ENCODE measurements at places on chromosomes 11 and 22. TPM values are rescaled to one million over a fixed set of nuclear protein-coding genes. Genes with fewer than 3 reads are reported as not detected.

DNA sequence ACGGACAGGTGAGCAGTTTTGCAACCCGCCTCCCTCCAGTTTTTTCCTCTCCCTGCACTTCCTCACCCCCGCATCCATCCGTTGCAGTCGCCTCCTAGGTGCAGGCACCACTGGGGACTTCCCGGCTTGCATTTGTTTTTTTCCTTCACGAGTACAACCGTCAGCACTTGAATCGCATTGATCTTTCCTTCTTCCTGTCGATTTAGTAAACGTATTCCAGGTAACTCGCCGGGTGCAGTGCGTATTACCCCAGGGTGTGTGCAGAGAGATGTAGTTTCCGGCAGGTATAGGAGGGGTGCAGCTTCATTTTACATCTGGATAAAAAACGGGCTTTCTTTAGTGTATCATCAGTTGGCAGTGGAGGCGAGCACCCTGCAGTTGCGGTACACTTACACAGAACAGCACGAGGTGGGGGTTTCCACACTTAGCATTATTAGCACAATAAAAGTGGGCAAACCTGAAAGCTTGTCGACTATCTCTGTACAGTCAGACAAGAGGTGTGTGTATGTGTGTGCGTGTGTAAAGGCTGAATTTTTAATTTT, at the start of gene SORL1-AS1:
SORL1-AS1 (minus strand) TSS at position 359 of the 542 bp plus-strand sequence.
- peaks cover 52% of the 10 kb centered on the region for H3K4me1 ChIP-seq
- H3K27me3 ChIP-seq, result no peaks in the 10 kb centered on the region
- H3K36me3 ChIP-seq, result no peaks in the 10 kb centered on the region
- H3K27ac ChIP-seq, result peak within 1 kb of the TSS; percentile 83

DNA sequence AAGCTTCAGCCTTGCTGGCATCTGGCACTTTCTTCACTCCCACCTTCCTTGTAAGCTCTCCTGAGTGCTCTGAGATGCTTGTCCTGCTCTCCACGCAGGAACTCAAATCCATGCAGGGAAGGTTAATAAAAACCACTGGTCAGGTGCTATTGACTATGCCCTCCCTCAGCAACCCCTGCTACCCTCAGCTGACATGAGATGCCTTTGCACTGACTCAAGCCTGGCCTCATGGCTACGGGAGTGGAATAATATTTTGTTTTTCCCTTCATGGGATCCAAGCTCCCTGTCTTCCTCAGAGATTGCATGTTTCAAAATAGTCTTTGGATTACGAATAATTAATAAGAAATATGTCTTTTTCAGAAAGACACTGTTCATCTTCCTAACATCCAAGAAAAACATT, 31.7 kb upstream of the ABCC8 start:
- no peak overlapping the region for H3K4me3 ChIP-seq
- H3K36me3 ChIP-seq, result no peaks in the 10 kb centered on the region
- H3K27me3 ChIP-seq, result no peaks in the 10 kb centered on the region
- H3K4me1 ChIP-seq, result no peaks in the 10 kb centered on the region

GRCh38 chr11:94629741-94630140, 62.6 kb downstream of the PIWIL4 start:
- H3K4me3 ChIP-seq, result no peak overlapping the region
- no peaks in the 10 kb centered on the region for H3K36me3 ChIP-seq
- H3K27ac ChIP-seq, result no peak overlapping the region
- no peaks in the 10 kb centered on the region for H3K27me3 ChIP-seq

DNA sequence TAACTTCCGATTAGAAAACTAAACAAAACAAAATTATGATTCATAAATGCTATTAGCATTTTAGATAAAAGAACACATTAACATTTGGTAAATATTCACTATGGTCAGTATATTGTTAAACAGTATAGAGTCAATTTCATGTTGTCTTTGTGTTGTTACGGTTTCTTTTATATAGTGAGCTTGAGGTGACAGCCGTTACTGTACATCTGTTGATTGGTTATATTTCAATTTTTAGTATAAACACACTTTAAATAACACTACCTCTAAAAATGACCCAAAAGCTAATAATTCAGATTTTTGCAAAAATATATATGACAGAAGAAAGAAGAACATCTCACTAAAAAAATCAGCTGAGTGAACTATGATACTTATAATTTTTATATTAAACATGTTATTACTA, 249.0 kb upstream of the LUZP2 start:
- no peaks in the 10 kb centered on the region for H3K4me1 ChIP-seq
- H3K4me3 ChIP-seq, result no peak overlapping the region
- no peaks in the 10 kb centered on the region for H3K27me3 ChIP-seq
- H3K27ac ChIP-seq, result no peak overlapping the region

- H3K36me3 ChIP-seq, result no peaks in the 10 kb centered on the region
- no peak overlapping the region for H3K27ac ChIP-seq
- DNase-seq, result no peak
- H3K4me1 ChIP-seq, result no peaks in the 10 kb centered on the region
Measured at GRCh38 chr11:11416917-11417316, 63.9 kb upstream of the CSNK2A3 start.

- DNase-seq, result no peak
- H3K27ac ChIP-seq, result no peak overlapping the region
- no peak overlapping the region for H3K4me3 ChIP-seq
- no peaks in the 10 kb centered on the region for H3K36me3 ChIP-seq
- no peaks in the 10 kb centered on the region for H3K4me1 ChIP-seq
Measured at GRCh38 chr11:100624346-100624745, 62.7 kb upstream of the ARHGAP42 start.

GRCh38 chr11:103730131-103730940, 306.1 kb upstream of the DDI1 start:
- no peak overlapping the region for H3K27ac ChIP-seq
- H3K27me3 ChIP-seq, result no peaks in the 10 kb centered on the region
- H3K4me3 ChIP-seq, result no peak overlapping the region
- DNase-seq, result no peak

The NRXN2 gene
- total RNA-seq, result 0.27 TPM

DNA sequence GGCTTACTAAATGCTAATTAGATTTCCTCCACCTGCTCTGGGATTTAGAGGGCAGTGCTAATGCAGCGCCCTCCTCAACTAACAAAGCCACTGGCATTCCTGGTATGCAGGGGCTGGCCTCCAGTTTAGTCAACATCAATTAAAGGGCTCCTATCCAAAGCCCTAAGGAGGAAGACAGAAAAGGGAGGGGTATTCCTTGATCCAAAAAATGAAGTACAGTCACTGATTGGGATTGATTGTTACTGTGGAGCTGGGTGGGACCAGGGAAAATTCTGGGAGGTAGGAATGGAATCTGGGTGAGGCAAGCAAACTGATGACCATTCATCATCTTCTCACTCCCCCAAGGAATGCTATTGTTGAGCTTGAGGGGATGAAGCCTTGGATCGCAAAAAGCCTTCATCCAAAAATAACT, 52.2 kb downstream of the GAB2 start:
- no peaks in the 10 kb centered on the region for H3K36me3 ChIP-seq
- no peak overlapping the region for H3K27ac ChIP-seq
- no peak for DNase-seq

DNA sequence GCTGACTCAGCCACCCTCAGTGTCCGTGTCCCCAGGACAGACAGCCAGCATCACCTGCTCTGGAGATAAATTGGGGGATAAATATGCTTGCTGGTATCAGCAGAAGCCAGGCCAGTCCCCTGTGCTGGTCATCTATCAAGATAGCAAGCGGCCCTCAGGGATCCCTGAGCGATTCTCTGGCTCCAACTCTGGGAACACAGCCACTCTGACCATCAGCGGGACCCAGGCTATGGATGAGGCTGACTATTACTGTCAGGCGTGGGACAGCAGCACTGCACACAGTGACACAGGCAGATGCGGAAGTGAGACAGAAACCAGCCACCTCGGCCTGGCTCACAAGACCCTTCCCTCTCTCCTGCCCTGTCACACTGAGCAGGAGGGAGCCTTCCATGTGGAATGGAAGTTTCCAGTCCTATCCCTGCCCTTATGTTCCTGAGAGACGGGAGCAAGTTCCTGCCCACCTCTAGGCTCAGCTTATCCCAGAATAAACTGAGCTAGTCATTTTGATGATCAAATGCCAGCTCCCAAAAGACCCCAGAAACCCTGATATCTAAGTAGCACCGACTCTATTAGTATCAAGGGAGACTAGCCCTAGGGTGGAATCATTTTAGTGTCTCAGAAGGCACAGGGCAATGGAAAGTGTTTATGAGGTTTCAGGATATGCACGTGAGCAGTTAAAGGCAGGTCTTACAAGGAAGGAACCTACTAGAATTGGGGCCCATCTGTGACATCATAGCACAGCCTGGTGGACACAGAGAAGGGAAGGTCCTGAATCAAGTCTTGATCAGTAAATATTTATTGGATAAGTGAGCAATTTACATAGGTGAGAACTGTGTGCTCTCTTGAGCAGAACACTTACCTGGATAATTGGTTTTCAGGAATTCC, 6.3 kb upstream of the IGLL5 start:
- H3K4me1 ChIP-seq, result no peaks in the 10 kb centered on the region
- no peak overlapping the region for H3K4me3 ChIP-seq
- H3K36me3 ChIP-seq, result no peaks in the 10 kb centered on the region
- H3K27me3 ChIP-seq, result no peaks in the 10 kb centered on the region

- H3K36me3 ChIP-seq, result no peaks in the 10 kb centered on the region
- no peaks in the 10 kb centered on the region for H3K4me1 ChIP-seq
- H3K27me3 ChIP-seq, result no peaks in the 10 kb centered on the region
- H3K27ac ChIP-seq, result no peak overlapping the region
- DNase-seq, result no peak
- no peak overlapping the region for H3K4me3 ChIP-seq
Measured at GRCh38 chr22:28923826-28924732, 40.7 kb downstream of the ZNRF3 start.

- no peak overlapping the region for H3K4me3 ChIP-seq
- H3K4me1 ChIP-seq, result no peaks in the 10 kb centered on the region
- no peak for DNase-seq
- H3K27me3 ChIP-seq, result no peaks in the 10 kb centered on the region
- H3K27ac ChIP-seq, result no peak overlapping the region
Measured at GRCh38 chr11:7643314-7643713, 30.0 kb downstream of the CYB5R2 start.

DNA sequence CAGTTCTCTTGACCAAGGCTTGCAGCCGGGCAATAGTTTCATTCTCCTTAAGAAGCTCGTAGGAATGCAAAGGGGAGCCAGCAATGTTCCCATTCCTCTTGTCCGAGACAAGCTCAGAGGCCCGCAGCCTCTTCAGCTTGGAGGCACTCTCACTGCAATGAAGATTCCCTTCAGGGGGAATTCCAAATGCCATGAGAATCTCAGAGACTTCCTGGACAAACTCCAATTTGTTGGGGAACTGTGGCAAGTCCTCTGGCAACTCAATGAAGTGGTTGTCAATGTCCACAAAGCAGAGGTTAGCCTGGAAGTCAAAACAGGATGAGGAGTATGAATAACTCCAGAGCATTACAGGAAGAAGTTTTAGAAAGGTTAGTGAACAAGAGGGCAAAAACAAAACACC, 84.4 kb downstream of the DENND5A start:
- no peaks in the 10 kb centered on the region for H3K36me3 ChIP-seq
- no peak overlapping the region for H3K27ac ChIP-seq
- DNase-seq, result no peak
- no peak overlapping the region for H3K4me3 ChIP-seq

- no peaks in the 10 kb centered on the region for H3K4me1 ChIP-seq
- H3K4me3 ChIP-seq, result no peak overlapping the region
- no peak overlapping the region for H3K27ac ChIP-seq
Measured at GRCh38 chr11:14378171-14378570, 19.2 kb upstream of the RRAS2 start.

- H3K27me3 ChIP-seq, result no peaks in the 10 kb centered on the region
- H3K4me1 ChIP-seq, result no peaks in the 10 kb centered on the region
- no peak overlapping the region for H3K27ac ChIP-seq
- no peak for DNase-seq
Measured at GRCh38 chr11:120482149-120482548, 29.4 kb upstream of the GRIK4 start.

The NCAM1 gene
- 18.8 TPM for total RNA-seq

DNA sequence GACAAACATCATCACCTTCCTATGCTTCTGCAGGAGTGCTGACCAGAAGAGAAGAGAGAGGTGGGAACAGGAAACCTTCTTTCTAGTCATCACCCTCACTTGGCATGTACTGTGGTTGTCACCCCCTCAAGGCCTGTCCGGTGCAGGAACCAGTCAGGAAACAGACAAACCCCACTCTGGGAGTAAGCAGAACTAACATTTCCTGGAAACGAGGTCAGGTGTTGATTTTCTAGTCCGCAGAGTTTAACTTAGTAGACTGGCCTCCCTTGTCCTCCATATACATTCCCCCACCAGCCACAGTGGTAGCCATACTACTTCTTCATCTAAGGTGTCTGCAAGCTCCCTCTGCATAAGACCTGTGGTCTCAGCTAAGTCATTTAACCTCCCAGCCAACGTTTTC, 80.7 kb upstream of the NCAM1 start:
- no peak overlapping the region for H3K4me3 ChIP-seq
- H3K27me3 ChIP-seq, result no peaks in the 10 kb centered on the region
- no peak for DNase-seq
- no peak overlapping the region for H3K27ac ChIP-seq

The NLRP10 gene
- total RNA-seq, result not detected

- H3K4me3 ChIP-seq, result no peak overlapping the region
- no peaks in the 10 kb centered on the region for H3K27me3 ChIP-seq
- H3K4me1 ChIP-seq, result no peaks in the 10 kb centered on the region
- DNase-seq, result no peak
Measured at GRCh38 chr11:109752212-109752825, 330.3 kb downstream of the C11orf87 start.

DNA sequence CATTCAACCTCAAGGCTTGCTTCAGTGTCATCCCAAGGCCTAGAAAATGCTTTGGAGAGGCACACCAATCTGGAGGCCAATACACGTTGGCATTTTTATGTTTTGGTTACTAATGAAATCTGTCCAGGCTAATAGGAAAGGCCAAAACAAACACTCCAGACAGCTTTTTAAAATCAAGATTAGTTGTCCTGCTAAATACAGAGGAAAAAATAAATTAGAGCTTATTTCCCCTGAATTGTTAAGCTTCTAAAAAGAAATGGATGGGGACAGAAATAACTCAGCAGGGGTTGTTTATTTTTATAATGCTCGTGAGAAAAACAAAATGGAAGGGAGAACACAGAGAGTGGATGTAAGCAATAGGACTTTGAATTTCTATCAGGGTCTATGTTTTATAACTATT, 438.5 kb upstream of the LRRC4C start:
- no peaks in the 10 kb centered on the region for H3K27me3 ChIP-seq
- no peak overlapping the region for H3K4me3 ChIP-seq
- no peaks in the 10 kb centered on the region for H3K36me3 ChIP-seq
- DNase-seq, result no peak

- no peak overlapping the region for H3K4me3 ChIP-seq
- no peaks in the 10 kb centered on the region for H3K4me1 ChIP-seq
- no peak for DNase-seq
- H3K27ac ChIP-seq, result no peak overlapping the region
- no peaks in the 10 kb centered on the region for H3K27me3 ChIP-seq
Measured at GRCh38 chr11:83678831-83679584, 392.8 kb upstream of the CCDC90B start.

Measured in naive thymus-derived CD4-positive, alpha-beta T cell (primary cell).